Stimulated activated CD4-positive, alpha-beta T cell treated with anti-CD3 and anti-CD28 coated beads, Interleukin-15, amount 100 ng/mL, for 1 hour (primary cell): ENCODE measurements at places on chromosomes 3 and 15.

DNA sequence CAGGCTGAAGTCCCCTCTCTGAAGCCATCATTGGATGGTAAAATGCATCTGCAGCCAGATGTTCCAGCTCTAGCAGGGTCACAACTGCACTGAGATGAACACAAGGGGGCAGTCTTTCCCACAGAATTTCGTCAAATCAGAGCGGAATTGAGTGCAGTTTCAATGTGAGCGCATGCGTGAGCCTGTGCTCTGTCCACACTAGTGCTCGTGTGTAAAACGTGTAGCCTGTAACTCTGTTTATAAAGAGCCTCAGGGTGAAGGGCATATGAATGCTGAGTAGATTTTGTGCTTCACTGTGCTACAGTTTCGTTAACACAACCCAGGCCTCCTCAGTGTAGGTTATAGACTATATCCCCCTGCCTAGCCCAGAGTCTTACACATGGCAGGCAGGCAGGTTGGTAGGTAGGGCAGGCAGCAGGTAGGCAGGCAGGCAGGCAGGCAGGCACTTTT lies 92.7 kb upstream of the GOLGA6L4 start:
- peak; percentile 38 for DNase-seq

- DNase-seq: no peak
These were observed 111.5 kb downstream of the SEMA5B start for GRCh38 chr3:122916084-122916483.

DNA sequence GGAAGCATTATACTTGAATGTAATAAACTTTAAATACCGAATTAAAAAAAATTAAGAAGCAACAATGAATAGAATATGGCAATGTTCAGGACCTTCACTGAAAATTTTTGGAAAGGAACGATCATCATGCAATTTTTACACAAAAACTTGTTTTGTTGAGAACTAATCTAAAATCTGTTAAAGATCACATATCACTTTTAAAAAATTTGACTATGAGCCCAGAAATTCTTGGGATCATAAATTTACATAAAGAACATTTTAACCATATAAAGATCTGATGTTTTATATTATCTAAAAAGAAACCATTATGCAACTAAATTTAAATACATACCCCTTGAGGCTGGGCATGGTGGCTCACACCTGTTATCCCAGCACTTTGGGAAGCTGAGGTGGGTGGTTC lies 76.2 kb upstream of the MELTF start:
- no peak for DNase-seq

DNA sequence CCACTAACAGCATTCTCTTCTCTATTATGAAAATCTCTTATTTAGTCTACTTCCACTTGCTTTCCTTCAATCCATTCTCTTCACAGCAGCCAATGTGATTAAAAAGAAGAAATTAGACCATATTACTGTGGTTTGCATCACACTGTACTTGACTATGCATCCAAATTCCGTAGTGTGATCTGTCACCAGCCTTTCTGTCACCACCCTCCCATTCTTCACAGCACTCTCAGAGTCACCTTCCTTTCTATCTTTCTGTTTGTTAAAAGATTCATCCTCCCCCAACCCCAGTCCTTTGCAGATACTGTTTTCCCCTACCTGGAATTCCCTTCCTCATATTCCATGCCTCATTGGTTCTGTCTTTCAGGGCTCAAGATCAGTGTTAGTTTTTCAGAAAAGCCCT lies 55.0 kb upstream of the ABHD10 start:
- DNase-seq: no peak

GRCh38 chr3:149280671-149281349 lies 52.6 kb downstream of the TM4SF18 start:
- DNase-seq: no peak

DNA sequence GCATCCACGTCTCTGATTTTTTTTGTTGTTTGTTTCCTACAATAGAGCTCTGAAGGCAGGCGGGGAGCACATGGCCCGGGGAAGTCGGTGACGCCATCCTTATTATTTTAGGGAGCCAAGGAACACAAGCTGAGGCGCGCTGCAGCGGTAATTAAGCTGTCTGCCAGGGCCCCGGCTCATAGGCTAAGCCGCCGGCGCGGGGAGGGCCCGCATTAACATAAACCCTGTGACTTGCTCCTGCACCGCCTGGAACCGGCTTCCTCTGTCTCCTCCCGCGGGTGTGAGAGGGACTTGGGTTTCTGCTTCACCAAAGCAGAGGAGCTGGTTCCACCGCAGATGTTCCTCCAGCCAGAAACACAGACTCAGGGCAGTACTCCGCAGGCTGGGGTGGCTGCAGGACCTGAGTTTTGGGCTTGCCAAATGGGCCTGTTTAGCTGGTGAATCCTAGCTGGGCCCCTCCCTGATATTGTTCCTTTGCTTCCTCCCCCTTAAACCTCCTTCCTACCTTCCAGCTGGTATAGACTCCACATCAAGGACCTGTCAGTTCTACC lies 25.3 kb downstream of the ANP32A start:
- peak; percentile 24 for DNase-seq

GRCh38 chr3:14124223-14124614 lies 451 bp downstream of the CHCHD4 start:
- peak; percentile 30 for DNase-seq

GRCh38 chr3:100358413-100358812 lies 23.9 kb downstream of the NIT2 start:
- DNase-seq: no peak

- no peak for DNase-seq
These were observed 62.1 kb upstream of the WNT5A start for GRCh38 chr3:55549177-55549576.

DNA sequence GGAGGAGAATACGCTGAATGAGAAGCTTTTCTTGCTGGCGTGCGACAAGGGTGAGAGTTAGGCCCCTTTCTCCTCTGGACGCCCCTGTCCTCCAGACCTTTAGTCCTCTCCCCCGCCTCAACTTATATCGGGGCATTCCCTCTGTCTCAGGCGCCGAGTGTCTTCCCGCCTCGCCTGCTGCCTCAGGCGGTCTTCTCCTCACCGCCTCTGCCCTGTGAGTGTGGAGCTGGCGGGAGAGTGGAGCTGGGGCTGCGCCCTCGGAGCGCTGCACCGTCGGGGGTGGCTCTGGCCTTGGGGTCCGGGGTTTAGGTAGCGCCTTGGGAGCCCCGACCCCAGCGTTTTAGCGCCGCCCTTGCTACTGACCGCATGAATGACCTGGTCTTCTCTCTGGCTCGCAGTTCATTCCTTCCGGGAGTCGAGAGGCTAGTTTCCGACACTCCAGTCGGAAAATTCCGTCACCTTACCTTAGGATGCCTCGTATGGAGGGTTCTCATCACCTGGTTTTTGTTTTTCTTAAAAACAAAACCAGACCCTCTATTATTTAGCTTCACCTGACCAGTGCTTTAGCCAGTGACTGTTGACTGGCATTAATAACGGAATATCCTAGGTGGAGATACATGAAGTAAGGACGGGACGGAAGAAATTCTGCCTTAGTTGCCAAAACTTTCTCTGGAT lies 985 bp downstream of the TRPC1 start:
- no peak for DNase-seq

DNA sequence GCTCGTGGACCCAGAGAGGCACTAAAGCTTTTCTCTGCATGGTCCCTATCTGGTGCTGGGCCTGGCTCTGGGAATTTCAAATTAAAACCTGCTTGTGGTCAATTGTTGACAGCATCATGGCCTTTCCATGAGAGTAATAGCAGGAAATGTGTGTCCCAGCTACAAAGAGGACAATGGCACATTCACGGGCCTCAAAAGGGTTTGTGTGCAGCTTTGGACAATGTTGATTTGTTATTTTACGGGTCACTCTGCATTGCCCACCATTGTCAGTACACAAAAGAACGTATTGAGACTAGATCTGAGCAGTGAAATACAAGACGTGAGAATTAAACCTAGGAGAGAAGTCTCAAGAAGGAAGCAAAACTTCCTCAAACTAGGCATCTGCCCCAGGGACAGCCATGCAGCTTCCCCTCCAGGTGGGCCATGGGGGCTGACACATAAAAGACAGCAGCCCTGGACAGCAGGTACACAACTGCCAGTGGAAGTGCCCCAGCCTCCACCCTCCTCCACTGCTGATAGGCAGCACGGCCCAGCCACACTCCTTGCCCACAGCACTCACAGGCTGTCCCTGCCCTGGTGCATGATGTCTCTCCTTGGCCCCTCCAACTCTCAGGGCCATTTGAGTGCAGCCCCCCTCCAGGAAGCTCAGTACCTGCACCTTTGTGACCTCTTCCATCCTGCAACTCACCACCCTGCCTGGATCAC lies 15.9 kb upstream of the LTF start:
- DNase-seq: no peak

DNA sequence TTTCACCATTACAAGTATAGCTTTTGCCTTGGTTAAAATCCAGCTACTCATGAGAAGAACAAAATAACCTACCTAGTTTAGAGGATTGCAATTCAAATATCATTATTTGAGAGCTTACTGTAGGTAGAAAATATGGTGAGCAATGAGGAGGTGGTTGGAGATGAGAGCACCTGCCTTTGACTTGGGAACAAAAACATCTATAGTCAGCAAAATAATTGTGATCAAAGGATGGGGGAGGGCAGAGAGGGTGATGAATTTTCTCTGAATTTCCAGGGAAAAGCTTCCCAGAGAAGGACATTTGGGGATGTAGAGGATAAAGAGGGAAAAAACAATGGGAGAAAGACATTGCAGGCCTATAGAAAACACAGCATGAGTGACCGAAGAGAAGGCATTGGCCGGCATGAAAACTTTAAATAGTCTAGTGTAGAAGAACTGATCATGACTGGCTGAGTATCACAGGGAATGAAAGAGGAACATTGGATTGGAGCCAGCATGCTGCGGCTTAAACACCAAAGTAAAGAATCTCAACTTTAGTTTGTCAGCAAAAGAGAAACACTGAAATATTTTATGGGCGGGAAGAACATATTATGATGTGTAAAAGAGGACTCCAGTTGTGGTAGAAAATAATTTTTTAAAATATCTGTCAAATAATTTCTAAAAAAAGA lies 581.3 kb downstream of the UNC13C start:
- no peak for DNase-seq

GRCh38 chr3:193948459-193948858 lies 187.5 kb upstream of the HES1 start:
- DNase-seq: no peak

- DNase-seq: no peak
These were observed 50.0 kb downstream of the DHX30 start for GRCh38 chr3:47852604-47853602.

GRCh38 chr3:88542916-88543315 lies 393.2 kb downstream of the C3orf38 start:
- DNase-seq: no peak

DNA sequence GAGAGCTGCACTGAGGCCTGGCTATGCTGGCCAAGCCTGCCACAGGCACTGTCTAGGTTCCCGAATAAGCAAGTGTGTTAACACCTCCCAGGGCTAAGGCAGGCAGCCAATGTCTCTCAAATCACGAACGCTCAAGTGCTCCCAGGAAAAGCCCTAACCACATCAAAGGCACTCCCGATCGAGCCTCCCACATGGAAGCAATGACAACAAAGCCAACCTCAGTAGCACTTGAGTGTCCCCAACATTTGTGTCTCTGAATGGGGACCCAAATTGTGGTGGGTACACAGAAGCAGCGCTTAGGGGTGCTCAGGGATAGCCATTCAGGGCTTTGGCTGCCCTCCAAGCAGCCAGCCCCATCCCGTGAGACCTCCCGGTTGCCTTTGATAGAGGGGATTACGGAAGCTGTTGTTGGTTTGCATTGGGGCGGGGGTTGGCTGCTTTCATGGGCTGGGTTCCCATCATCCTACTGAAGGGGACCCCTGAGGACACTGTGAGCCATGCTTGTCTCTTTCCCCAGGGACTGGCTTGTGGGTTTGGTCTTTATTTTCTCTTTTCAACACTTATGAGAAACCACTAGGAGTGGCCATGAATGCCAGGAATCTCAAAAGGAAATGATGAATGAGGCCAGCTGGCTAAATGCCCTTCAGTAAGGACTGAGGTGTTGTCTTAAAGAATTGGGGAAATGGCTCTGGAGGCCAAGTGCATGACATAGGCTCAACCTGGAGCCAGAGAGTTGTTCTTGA lies 234.1 kb upstream of the FEZF2 start:
- no peak for DNase-seq

DNA sequence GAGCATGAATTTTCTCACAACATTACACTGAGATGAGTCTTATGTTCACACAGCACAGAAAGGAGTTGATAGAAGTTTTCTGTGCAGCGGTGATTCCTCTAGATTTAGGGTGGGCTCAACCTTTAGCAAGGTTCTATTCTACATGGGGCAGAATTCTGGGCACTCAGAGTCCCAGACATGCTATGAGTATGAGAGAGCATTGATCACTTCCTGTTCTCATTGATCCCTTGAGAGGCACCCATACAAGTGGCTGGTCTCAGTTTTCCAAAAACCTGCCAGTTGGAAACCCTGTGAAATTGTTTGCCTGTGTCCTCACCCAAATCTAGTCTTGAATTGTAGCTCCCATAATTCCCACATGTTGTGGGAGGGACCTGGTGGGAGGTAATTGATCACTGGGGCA lies 112.5 kb upstream of the NR2F2 start:
- DNase-seq: no peak

DNA sequence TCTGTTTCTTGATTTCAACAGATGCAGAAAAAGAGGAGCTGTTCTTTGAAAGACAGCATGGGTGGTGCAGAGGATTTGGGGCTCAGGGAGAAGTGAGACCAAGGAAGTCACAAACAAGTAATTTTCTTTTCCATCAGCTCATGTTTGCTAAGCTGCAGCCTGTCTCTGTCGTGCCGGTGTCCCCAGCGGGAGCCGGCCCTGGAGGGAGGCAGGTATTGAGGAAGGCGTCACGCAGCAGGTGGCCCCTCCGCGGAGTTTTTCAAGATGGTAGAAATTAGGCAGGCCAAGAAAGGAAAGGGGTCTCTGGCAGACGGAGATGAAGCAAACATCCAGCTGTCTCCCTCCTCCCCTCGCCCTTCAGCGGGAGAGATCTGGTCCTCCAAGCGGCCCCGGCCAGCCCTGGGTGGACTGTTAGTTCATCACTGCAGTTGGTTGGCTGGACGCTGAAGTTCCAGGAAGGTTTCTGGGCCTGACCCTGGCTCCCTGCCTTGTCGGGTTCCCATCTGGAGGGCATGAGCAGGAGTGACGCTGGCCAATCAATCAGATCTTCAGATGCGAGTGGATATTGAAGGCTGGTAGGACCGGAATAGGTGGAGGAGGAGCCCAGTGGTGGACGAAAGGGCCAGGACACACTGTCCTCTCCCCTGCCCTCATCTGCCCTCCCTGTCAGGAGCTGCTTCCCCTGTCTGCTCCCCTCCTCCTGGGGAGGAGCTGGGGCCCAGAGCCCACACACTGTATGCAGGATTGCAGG lies 27.7 kb upstream of the MUC4 start:
- DNase-seq: no peak

GRCh38 chr15:63544258-63545026 lies 40.0 kb downstream of the USP3 start:
- DNase-seq: no peak
